SJCRH30 (cell line): ENCODE measurements at places on chromosomes 1 and 21. TPM values are rescaled to one million over a fixed set of nuclear protein-coding genes. Genes with fewer than 3 reads are reported as not detected.
A peak's percentile ranks its signal among the peaks of the same experiment; 100 is the strongest.

- no peaks in the 10 kb centered on the region for H3K27me3 ChIP-seq
- H3K27ac ChIP-seq = no peak overlapping the region
- no peaks in the 10 kb centered on the region for H3K36me3 ChIP-seq
- peaks cover 7% of the 10 kb centered on the region for H3K4me1 ChIP-seq
Measured at GRCh38 chr1:226520640-226521355, 27.8 kb upstream of the STUM start.

Gene RIPPLY3
- not detected in 2 replicates for total RNA-seq

Gene MCM3AP
- 39.8 and 49.2 TPM in 2 replicates for total RNA-seq

DNA sequence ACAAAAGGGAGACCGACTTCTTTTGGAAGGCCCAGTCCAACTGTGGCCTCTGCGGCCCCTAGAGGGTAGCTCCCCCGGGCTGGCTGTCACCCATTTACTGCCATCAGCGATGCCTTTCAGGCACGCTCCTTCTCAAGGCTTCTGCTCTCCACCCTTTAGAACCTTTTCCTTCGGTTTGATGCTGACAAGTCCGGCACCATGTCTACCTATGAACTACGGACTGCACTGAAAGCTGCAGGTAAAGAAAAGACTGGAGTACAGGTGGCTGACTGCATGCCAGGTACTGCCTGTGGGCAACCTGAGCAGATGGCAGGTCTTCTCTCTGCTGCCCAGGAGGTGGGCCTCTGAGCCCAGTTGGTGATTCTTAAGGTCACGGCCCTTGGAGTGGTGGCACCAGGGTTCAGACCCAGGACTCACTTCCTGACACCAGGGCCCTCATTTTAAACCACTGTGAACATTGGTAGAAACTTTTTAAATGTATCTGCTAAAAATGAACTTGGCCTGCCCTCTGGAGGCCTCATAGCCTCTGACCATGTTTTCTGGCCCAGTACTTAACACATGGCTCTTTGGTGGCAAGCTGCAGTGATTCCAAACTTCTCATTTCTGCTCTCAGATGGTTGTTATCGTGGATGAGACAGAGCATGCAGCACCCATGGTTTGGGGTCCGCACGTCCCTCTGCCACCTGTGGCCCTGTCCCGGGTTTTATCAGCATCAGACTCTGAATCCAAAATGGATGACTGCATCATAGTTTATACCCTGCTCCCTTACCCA, 45.7 kb downstream of the CAPN9 start:
- H3K4me3 ChIP-seq = no peak overlapping the region
- H3K27ac ChIP-seq = no peak overlapping the region
- H3K36me3 ChIP-seq = no peaks in the 10 kb centered on the region
- 0 out of 2 replicates have a peak, but pooled peaks cover 2% of the 10 kb centered on the region for H3K4me1 ChIP-seq

GRCh38 chr1:244652623-244653438, at the start of gene DESI2:
TSS of gene DESI2 (plus strand) at chr1:244653126. CDS start at chr1:244653314, 188 bp downstream.
- H3K4me1 ChIP-seq = no peaks in the 10 kb centered on the region
- H3K4me3 ChIP-seq = peak within 1 kb of the TSS; percentile 90
- peaks cover 4% of the 10 kb centered on the region; the same call in 1 of the 2 replicates for H3K36me3 ChIP-seq
- H3K27me3 ChIP-seq = no peaks in the 10 kb centered on the region

GRCh38 chr1:180230416-180230790, 339 bp downstream of the LHX4 start:
- DNase-seq = no peak
- peaks cover 4% of the 10 kb centered on the region; the same call in 1 of the 2 replicates for H3K27me3 ChIP-seq
- no peaks in the 10 kb centered on the region for H3K36me3 ChIP-seq
- H3K4me3 ChIP-seq = peak overlapping the region; percentile 83
- H3K27ac ChIP-seq = peak overlapping the region; percentile 19
